ENCODE measurements at places on chromosomes 1 and 21.

DNA sequence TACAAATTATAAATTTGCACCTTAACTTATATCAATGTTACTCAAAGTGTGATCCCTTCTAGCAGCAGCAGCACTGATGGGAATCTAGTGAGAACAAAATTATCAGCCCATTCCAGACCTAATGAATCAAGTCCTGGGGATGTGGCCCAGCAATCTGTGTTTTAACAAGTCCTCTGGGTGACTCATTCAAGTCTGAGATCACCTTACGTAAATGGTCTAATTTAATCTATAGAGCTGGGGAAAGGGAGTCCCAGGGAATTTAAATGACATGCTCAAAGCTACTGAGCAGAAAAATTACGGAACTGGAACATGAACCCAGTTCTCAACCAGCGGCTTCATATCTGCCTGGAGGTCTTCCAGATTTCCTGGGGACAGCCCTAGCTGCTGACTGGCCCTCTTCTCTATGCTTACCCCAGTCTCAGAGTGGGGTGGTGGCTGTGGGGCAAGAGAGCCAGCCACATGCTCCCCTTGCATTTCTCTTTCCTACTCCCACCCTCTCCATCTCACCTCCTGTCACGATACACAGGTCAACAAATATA is 220.0 kb downstream of the TM2D1 start:
- peak; percentile 43 for DNase-seq

DNA sequence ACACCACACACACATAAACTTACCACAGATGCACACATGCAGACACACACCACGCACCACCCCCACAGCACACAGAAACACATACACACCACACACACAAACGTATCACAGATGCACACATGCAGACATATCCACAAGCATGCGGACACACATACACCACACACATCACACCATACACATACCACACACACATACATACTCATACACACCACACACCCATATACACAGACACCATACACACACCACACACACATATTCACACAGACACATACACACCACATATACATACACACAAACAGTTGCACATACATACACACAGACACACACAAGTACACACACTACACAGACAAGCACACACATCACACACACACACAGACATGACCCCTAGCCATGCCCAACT is 37.5 kb upstream of the PDE9A start:
- no peak for DNase-seq

DNA sequence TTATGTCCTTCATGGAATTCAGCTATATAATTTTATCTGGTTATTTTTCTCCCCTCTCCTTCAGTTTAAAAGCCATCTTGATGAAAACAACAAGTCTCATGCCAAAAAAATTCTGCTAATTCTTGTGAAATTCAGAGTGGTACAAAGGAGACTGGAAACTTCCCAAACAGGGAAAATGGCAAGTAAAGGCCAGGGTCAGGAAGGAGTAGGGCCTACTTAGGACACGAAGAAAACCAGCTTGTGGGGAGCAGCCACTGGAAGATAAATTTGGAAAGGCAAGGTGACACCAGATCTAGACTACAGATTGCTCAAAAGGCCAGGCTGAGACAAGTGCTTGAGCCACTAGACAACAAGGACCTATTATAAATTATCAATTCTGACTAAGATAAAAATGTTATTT is 6.4 kb downstream of the TSTD1 start:
- no peak for DNase-seq

DNA sequence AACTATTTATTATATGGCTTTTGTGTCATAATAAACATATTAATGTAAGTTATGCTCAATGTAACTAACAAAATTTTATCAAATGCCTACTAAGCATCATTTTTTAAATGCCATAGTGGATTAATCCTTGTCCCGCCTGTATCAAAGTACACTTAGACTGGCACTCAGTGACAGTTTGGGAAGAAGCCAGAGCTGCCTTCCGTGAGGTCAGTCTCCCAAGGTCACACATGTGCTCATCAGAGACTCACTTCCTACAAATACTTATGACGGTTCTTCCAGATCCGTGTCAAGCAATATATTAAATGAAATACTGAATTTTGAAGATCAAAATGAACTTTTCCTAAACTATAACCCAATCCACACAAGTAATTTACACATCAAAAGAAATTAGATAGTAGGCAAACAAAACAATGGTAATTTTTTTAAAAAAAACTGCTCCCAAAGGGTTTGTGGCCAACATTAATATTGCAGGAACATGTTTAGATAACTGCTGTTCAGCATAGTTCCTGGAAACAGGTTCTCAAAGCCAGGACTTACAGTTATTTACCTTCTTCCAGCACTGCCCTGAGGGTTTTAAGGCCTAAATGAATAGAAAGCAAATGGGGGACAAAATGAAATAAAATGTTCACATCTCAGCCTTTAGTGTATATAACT is 27.2 kb downstream of the WLS start:
- DNase-seq: no peak

GRCh38 chr1:229127301-229127700 is 143.6 kb upstream of the RAB4A start:
- DNase-seq: peak; percentile 36

DNA sequence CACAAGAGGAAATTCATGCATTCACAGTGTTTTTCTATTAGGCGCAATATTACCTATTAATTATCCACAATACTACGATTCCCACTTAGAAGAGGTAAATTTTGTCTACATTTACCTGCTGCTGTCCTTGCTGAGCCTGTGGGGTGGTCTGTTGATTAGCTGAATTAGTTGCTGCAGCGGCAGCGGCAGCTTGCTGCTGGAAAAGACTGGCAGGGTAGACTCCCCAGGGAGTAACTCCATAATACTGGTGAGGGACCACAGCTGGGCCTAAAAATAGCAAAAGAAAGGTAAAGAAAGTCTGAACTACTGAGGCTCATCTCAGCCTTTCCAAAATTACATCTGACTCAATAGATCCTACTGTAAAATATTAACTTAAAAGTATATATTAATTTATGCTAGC is 66.0 kb upstream of the SDC3 start:
- no peak for DNase-seq

DNA sequence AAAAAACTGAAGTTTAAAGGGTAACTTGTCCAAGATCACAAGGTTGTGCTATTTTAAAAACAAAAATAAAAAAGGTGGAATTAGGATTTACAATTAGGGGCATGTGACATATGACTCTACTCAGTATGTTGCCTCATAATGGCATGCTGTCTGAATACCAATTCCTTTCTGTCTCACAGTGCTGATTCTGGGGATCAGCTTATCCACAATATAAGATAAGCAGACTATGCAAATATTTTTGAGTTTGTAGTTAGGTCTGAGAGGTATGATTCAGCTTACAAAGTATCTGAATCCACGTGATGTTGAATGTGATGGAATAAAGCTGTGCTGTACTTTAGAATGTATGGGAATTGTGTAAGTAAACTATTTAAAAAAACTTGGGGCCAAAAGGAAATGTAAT is 216.6 kb downstream of the HHIPL2 start:
- DNase-seq: peak; percentile 82

DNA sequence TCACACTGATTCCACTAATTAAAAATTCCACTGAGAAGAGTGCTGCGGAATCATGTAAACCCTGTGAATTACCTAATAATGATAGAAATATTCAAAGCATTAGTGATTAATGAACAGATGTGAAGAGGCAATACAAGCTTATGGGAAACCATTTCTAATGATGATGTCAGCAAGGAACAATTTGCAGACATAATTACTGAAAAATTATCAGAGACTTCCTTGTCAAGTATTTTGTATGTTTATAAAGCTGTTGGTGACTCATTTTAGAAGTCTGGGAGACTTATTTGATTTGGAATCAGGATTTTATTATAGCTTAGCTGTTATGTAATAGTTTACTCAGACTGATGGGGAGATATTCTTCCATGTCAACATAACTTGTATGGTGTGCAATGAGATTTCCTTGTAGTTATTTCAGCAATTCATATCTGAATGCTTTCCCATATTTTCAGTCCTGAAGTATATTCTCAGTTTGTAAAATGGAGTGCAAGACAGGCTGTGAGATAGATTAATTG is 135.5 kb downstream of the TGFB2 start:
- peak; percentile 90 for DNase-seq

GRCh38 chr1:178958491-178958890 is 67.2 kb upstream of the FAM20B start:
- DNase-seq: no peak

- DNase-seq: peak; percentile 91
Observed at GRCh38 chr1:159598196-159598595, 10.6 kb downstream of the APCS start.

DNA sequence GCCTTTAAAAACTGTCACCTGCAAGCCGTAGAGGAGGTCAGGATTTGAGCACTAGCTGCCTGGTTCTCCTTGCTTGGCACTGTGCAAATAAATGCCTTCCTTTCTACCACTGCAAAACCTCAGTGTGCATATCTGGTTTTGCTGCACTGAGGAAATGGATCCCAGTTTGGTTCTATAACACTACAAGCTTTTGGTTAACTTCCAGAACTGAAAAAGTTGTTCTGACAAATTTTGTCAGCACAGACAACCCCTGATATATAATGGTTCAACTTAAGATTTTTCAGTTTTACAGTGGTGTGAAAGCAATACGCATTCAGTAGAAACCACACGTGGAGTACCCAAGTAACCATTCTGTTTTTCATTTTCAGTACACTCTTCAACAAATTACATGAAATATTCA is 29.8 kb upstream of the GALNT2 start:
- DNase-seq: no peak

- DNase-seq: no peak
Observed at GRCh38 chr1:201264072-201264471, 19.2 kb upstream of the PKP1 start.

- no peak for DNase-seq
Observed at GRCh38 chr21:46171996-46172862, 12.0 kb downstream of the SPATC1L start.

- no peak for DNase-seq
Observed at GRCh38 chr1:106249810-106250209, 806.7 kb upstream of the PRMT6 start.

GRCh38 chr1:160625321-160625720 is 21.5 kb downstream of the SLAMF1 start:
- DNase-seq: no peak

GRCh38 chr1:113660088-113660487 is 99.2 kb downstream of the PHTF1 start:
- peak; percentile 7 for DNase-seq

- peak; percentile 23 for DNase-seq
Observed at GRCh38 chr1:207787776-207788175, 35.9 kb downstream of the CD46 start.

DNA sequence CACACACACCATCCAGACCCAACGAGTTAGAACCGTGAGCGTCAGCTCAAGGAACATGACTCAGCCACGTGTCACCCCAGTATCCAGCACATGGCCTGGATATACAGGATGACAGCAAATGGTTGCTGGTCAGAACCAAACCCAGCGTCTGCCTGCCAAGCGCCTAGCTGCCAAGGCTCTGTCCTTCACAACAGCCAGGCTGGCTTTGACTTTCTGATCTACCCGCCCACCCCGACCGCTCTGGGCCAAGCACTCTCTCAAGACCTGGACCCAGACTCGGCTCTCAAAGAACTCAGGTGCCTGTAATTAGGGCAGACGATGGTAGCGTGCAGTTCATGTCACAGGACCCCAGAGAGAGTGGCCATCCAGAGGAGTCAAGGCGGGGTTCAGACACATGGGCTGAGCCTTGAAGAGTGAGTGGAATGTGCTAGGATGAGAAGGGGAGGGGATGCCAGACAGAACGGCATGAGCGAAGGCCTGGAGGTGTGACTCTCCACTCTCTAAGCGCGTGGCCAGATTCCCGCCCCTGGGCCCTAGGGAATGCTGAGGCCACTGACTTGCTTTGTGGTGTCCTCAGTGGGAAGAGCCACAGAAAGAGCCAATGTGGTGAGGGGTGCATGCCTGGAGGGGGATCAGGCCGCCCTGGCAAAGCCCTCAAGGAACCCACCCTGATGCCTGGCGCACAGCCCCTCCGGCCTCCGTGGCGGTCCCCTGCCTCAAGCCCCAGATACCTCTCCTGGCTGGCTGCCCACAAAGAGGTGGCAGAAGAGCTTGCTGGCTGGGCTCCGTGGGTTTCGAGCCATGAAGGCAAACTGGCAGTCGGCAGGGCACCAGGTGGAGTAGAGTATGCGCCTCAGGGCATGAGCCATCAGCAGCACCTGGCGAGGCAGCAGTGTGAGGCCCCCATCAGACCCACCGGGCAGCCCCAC is 7.0 kb downstream of the SH2D5 start:
- DNase-seq: peak; percentile 57

- peak; percentile 9 for DNase-seq
Observed at GRCh38 chr1:2985067-2985561, 36.2 kb upstream of the ACTRT2 start.

- DNase-seq: peak; percentile 90
Observed at GRCh38 chr1:210259561-210259960, 27.0 kb downstream of the SERTAD4 start.

GRCh38 chr1:89826594-89826993 is 5.8 kb downstream of the LRRC8D start:
- DNase-seq: no peak

DNA sequence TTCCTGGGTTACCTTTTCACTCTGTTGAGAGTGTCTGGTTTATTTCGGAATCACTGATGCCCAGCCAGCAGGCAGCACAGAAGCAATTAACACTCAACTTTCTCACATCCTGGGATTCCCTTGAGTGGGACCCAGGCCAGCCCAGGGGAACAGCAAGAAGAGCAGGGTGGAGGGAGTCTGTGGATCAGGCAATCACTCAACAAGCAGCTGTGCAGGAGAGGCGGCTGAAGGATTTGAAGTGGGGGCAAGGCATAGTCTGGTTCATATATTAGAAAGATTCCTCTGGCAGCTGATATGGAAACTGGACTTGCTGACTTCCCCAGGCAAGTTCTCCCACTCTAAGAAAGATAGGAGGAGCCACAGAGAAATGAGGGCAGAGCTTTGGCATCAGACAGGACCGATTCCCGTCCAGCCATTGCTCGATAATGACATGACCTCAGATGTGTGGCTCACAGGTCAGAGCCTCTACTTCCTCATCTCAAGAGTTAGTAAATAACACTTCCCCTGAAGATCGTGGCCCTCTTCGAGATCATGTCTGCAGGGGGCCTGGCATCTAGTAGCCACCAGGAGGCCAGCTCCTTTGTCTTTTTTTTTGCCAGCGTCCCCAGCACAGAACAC is 12.4 kb downstream of the EPHA8 start:
- DNase-seq: no peak

Data from fibroblast of upper back skin (primary cell).